Stimulated activated CD4-positive, alpha-beta T cell treated with anti-CD3 and anti-CD28 coated beads, Interleukin-4, amount 100 ng/mL, for 1 hour (primary cell): ENCODE measurements at places on chromosomes 4 and X.
A peak's percentile ranks its signal among the peaks of the same experiment; 100 is the strongest.

- DNase-seq = no peak
Measured at GRCh38 chr4:91064157-91064853, 937.1 kb downstream of the CCSER1 start.

GRCh38 chr4:122012735-122013134 is 60.9 kb upstream of the TRPC3 start:
- no peak for DNase-seq

DNA sequence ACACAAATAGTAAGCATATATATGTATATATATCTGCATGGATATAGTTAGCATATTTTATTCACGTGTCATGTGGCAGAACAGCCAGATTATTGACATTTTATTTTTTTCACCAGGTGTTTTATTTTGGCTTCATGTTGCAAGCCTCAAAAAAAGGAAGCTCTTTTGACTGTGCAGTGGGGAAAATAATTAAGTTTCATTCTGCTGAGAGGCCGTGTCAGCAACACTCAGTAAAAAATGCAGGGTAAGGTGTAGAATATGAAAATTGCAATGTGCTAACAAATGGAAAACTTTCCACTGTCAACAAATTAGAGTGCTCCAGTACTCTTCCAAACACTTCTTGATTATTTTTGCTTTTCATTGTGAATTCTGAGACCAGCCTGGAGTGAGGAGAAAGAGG is 511.5 kb downstream of the GLUD2 start:
- DNase-seq = no peak

GRCh38 chr4:144347121-144347520 is 206.6 kb upstream of the GYPA start:
- DNase-seq = no peak

DNA sequence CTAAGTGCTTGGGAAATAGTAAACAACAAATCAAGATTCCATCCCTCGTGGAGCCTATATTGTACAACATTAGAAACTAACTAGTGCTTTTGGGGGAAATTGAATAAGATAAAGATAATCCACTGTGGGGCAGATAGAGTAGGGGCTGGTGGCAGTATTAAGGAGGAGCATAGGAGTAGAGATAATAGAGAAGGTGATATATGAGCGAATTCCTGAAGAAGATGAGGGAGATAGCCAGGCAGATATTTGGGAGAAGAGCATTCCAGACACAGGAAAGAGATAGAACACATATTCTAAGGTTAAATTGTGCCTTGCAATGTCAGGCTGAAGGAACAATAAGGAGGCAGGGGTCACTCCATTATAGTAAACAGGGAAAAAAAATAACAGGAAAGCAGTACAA is 218.2 kb downstream of the GRID2 start:
- no peak for DNase-seq

- no peak for DNase-seq
Measured at GRCh38 chr4:133799717-133800315, 401.8 kb downstream of the PABPC4L start.

DNA sequence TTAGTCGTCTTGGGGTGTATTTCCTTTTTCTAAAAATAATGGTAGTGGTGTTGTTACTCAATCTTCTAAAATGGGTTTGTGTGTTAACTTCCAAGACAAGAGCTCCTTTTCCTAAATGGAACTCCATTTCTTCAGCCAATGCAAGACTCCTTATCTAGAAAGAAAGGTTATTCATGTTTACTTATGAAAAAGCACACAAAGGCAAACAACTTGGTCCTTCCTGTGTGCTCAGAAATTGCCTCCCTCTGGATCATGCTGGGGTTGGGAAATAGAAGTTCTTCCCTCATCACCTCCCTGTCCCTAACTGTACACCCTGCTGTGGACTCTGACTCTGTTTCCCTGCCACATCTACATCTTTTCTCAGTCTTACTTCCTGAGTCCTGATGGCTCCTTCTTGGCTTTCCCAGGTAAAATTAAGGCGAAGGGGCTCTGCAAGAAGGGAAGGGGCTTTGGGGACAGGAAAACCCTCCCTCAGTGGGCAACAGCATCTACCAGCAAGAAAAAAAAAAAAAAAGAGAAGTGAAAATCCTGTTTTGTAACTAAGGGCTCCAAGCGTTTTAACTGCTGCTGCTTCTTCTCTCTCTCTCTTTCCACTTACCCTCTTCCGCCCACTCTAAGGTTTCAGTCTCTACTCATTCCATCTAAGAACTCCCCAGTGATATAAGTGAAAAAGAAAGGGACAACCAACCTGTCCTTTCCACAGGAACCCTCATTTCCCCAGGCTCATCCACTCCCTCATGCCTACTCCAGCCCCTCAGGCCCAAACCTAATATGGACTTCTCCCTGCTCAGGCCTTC is 19.8 kb upstream of the TASL start:
- no peak for DNase-seq

DNA sequence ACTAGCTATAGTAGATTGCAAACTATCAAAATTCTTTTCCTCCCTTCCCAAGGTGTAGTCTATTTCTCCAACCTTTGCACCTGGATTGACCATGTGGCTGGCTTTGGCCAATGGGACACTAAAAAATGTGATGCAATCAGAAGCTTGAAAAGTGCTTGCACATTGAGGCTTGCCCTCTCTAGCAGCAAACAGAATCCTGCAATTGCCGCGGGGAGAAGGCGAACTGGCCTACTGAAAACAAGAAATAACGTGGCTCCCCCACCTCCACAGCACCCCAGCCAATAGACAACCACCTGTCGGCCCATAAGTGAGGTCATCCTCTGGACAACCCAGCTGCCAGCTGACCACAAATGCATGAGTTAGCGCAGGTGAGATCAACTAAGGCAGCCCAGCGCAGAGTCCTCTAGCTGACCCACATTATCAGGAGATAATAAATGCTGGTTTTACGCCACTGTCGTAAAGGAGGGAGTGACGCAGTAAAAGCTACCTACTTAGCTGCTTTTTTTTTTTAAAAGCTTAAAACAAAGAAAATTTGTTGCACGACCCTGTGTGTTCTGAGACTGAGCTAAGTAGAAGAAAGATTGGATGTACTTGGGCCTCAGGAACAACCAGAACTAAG is 95.2 kb downstream of the GK start:
- no peak for DNase-seq

DNA sequence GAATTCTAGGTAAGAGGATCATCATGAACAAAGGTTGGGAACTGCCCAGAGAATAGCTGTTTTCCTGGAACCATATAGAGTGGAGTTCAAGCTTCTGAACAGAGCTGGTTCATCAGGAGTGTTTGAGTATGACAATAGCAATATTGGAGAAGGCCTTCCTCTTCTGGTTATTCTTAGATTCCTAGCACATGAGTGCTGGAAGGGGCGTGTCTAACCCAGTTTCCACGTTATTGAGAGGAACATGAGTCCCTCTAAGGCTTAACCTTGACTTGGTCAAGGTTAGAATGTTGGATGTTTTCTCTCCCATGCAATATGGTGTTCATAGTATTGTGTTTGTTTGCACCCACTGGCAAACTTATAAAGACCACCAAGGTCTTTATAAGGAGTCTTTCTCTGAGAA is 101.3 kb downstream of the TSPAN7 start:
- no peak for DNase-seq

- no peak for DNase-seq
Measured at GRCh38 chr4:144787365-144788258, 141.7 kb downstream of the HHIP start.

DNA sequence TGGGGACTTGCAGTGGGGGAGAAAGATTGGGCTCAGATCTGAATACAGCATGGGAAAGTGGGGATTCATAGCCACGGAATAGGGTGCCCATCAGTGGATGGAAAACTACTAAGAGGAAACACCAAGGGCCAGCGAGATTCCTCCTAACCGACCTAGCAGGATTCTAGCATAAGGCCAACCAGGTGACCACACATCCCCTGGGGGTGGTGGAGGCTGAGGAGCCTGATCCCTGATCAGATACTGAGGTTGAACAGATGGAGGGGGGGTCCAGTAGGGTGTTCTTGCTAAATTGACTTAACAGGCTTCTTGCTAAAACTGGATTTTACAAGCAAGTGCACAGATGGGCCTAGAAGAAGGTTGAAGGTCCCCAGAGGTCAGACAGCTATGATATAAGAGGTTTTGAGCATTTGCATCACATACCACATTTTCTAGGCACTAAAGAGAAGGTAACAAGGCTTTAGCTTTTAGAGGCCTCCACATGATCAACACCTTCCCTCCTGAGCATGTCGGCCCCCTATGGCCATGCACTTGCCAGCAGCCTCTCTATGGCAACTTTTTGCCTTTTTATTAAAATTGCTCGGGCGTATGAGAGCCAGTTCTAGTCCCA is 69.1 kb upstream of the PUDP start:
- no peak for DNase-seq

- DNase-seq = no peak
Measured at GRCh38 chrX:11212741-11213140, 80.5 kb upstream of the AMELX start.

GRCh38 chr4:2074588-2074987 is 15.5 kb downstream of the NAT8L start:
- DNase-seq = no peak

DNA sequence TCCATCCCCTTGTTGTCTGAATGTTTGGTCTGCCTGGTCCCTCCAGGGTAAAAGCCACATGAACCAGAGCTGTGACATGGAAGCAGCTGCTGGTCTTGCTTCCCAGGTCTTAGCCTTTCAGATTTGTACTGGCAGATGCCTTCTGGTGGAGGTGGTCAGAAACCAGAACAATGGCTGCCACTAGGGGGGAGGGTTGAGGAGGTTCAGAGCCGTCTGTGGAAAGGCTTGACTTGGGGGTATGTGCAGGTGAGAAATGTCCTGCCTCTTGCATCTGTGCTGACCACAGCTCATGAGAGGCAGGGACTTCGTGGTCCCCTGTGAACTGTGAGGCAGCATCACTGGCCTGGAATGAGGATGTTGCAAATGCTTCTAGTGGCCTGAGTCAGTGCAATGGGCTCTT is 144.2 kb upstream of the WDR1 start:
- no peak for DNase-seq

GRCh38 chr4:2252530-2253091 is 9.3 kb downstream of the MXD4 start:
- DNase-seq = no peak

DNA sequence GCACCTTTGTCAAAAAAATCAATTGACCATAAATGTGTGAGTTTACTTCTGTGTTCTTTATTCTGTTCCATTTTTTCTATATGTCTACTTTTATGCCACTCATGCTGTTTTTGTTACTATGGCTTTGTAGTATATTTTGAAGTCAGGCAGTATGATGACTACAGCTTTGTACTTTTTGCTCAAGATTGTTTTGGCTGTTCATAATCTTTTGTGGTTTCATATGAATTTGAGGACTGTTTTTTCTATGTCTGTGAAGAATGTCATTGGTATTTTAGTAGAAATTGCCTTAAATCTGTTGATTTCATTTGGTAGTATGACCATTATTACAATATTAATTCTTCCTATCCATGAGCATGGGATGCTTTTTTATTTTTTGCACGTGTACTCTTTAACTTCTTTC is 346.8 kb downstream of the PPP3CA start:
- DNase-seq = no peak

DNA sequence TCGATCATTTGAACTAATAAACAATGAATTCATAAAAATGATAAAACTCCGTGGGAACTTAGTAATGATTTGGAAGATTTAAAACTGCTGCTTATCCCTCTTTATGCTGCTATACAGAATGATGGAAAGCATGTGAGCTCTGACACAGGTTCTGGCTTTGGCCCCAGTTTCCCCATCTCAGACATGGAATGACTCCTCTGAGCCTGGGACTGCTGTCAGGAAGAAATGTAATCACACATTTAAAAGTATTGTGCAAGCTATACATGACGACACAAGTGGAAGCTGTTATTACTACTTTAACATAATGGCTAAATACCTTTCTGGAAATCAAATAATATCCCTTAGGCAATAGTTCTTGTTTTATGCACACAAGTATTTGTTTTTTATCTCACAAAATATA is 161.7 kb downstream of the DCHS2 start:
- no peak for DNase-seq

- DNase-seq = no peak
Measured at GRCh38 chrX:75156531-75156945, 455 bp upstream of the ABCB7 start.

DNA sequence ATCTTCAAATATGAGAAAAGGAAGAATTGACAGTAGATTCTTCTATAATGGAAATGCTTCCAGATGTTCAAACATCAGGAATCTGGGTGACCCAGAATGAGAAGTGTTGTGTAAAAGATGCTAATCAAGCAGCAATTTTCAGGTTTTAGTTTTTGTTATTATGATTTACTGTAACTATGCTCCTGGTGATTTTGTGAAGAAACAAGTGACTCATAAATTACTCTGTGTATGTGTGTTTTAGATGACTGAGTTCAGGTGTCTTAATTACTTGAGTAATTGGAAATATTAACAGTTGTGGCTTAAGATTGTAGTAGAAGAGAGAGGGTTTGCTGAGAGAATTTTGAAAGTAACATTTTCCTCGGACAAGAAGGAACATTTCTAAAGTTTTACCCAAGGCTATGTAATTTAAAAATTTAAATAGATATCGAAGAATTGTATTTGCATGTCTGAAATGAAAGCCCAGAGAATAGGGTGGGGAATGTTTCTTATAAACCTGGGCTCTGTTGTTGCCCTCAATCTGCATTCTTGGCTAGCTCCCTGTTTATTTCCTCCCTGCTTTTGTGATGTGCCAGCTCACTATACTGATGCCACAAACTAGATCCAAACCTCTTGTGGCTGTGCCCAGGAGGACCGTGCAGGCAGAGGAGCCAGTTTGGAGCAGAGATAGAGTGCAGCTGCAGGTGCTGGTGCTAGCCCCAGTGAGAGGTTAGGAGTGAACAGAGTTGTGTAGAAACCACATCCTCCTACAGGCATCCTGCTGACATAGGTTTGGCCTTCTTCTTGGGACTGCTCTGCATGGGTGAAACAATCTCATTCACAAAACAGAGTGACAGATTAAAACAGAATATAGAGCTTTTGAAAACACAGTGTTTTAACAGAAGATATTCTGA is 25.4 kb upstream of the TNIP3 start:
- DNase-seq = peak; percentile 19

DNA sequence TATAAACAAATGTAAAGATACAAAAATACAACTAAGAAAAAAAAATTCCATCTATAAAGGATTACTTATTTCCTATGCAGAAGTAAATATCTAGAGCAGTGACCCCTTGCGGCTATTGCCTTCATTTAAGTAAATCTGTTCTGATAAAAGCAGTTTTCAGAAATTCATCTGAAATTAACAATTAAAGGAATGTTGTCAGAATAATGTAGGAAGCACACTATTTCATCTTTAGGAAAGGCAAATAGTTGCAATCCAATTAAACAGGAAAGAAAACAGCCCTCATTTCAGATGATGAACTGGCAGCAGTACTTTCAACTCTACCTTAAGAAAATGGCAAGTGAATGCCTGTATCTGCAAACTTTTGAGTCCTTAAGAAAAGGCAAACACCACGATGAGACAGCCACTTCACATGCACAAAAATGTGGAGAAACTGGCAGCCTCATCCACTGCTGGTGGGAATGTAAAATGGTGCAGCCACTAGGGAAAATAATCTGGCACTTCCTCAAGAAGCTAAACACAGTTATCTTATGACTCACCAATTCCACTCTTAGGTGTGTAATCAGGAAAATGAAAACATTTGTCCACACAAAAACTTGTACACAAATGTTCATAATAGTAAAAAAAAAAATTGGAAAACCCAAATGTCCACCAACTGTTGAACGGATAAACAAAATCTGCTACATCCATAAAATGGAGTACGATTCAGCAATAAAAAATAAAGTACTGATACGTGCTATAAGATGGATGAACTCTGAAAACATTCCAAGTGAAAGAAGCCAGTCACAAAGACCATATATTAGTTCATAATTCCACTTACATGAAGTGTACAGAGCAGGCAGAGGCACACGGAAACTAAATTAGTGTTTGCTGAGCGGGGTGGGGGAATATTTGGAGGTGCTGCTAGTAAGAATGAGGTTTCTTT is 2.0 kb upstream of the THAP9 start:
- no peak for DNase-seq

- DNase-seq = no peak
Measured at GRCh38 chr4:121686255-121686654, 10.5 kb downstream of the ANXA5 start.
